ENCODE measurements at places on chromosomes 1 and 21.

- no peak for DNase-seq
Observed at GRCh38 chr1:150780510-150780909, 14.9 kb upstream of the CTSS start.

DNA sequence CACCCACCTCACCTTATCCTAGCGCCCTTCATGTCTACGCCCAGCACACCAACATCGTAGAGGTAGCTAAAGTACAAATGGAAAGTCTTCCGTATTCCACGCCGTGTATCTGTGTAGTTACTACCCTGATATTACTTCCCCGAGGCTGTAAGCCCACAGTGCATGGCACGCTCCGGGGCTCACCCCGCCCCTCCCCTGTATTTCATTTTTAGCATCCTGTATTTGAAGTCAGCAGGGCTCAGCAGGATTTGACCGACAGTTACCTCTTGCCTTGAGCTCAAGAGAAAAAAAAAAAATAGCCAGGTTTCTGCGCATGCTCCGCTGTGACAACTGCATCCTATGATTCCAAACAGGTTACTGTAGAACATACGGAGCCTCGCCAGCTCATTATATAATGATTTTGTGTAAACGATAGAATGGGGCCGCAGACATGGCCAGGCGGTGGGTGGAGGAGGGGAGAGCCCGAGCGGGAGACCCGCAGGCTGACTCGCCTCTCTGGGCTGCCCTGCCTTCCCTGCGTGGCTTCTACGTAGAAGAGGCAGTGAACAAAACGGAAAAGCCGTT is 1.3 kb downstream of the ABCG1 start:
- DNase-seq = peak; percentile 51

DNA sequence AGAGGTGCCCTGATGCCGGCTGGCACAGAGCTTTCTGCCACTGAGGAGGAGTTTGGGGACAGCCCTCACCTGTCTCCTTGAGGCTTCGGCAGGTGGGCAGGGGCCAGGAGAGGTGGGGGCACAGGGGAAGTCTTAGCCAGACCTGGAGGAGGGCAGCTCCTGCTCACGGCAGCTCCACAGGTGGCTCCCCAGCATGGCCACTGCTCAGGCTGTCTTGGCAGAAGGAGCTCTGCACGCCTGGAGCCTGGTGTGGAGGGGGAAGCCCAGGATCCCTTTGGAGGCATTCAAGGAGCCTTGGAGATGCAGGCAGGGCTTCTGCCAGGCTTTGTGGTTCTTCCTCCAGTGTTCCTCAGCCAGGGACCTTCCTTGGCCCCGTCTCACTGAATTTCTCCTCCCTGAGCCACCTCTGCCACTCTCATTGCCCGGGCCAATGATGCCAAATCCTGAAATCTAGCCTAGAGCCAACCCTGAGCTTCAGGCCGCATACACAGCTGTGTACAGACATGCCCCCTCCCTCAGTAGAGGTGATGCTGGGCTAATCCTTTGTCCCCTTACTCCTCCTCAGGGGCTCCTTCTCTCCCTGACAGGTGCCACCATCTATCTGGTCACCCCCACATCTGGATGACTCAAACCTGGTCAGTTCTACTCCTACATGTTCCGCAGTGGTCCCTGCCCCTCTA is 251.8 kb upstream of the VAMP3 start:
- DNase-seq = no peak

DNA sequence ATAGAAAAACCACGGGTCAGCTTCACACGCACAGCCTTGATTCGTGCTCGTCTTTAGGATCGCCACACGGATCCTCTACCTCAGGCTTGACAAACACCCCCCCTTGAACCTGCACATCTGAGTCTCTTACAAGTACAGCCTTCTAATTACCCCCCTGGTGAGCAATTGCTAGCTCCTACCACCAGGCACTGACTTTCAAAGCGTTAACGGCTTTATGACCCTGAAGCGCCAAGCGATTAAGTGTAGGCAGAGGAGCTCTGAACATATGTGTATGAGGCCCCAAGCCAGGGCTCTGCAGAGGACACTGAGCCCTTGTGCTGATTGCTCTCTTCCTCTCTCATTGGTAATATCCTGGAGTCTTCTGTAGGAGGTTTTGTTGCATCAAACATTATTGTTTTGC is 55.7 kb upstream of the EPHA8 start:
- no peak for DNase-seq

GRCh38 chr1:24416666-24417391 is 1.2 kb downstream of the NIPAL3 start:
- no peak for DNase-seq

DNA sequence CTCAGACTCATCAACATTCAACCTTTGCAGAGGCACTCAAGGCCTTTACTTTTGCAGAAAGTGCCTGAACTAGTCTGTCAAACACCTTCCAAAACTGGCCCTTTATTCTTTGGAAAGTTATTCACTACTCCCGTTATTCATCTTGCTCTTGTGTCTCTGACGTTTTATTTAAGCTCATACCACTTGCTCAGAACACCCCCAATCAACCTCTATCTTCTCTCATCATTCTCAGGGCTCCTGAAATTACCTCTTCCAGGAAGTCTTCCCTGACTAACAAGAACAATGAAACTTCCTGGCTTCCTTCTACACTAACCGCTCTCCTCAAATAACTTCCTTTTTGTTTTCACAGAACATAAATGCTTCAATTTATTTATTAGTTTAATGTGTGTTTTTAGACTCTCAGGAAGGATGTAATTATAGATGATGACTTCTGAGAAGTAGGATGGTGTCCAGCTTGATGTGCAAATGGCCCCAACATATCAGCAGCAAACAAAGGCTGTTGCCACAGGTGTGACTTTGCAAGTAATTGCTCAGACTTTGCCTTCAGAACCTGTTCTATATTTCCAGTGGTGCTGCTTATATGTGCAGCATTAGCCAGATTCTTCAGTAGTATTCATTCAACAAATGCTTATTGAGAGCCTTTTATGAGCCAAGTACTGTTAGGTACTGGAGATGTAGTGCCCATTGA is 22.8 kb upstream of the BATF3 start:
- no peak for DNase-seq

DNA sequence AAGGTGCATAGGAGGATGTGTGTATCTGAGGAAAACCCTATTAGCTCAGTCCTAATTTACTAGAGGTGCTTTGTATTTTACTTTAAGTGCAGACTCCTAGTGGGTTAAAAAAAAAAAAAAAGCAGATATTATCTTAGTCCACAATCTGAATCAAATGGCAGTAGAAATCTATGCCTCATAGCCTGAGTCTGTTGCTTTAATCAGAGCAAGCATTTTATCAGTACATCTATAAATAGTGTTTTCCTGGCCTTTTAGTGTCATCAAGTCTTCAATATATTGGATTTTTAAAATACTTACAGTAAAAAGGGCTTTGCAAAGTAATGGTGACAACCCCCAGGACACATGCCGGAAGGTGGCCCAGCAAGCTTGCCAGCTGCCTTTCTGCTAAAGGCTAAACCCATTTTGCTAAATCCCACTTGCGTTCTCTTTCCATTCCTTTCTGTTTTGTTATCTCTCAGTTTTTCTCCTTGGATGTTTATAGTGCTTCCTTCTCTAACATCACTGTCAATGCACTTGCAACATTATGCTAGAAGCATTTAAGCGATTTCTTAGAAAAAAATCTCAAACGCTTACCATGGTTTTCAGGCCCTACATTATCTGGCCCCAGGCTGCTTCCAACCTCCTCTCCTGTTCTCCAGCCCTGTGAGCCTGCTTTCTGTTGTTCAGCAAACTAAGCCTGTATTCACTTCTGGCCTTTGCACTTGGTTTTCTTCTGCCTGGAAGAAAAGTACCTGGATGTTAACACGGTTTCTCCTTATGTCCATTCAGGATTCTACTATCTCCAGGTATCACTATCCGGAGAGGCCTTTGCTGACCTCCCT is 206.3 kb downstream of the PDE4B start:
- no peak for DNase-seq

Data from 8988T (cell line).